Mucosa of gallbladder (tissue), 1 donor: ENCODE measurements at places on chromosomes 1 and 21. TPM values are rescaled to one million over a fixed set of nuclear protein-coding genes. Genes with fewer than 3 reads are reported as not detected.

GRCh38 chr1:168728473-168729404 is at the start of gene DPT:
Gene DPT (minus strand): TSS chr1:168729206. CDS start chr1:168729174, 32 bp downstream.
- DNase-seq = peak; percentile 32

GRCh38 chr1:43947874-43948437 is 1.2 kb downstream of the IPO13 start:
- DNase-seq = no peak

CD52 gene
- 21.1 TPM for total RNA-seq

AGT gene
- total RNA-seq = 341 TPM

FOXD3 gene
- 1.3 TPM for total RNA-seq
